Stimulated activated CD4-positive, alpha-beta T cell treated with anti-CD3 and anti-CD28 coated beads, Interleukin-1b, Interleukin-23, amount 100 ng/mL, for 1 hour (primary cell): ENCODE measurements at places on chromosomes 3 and 15.

DNA sequence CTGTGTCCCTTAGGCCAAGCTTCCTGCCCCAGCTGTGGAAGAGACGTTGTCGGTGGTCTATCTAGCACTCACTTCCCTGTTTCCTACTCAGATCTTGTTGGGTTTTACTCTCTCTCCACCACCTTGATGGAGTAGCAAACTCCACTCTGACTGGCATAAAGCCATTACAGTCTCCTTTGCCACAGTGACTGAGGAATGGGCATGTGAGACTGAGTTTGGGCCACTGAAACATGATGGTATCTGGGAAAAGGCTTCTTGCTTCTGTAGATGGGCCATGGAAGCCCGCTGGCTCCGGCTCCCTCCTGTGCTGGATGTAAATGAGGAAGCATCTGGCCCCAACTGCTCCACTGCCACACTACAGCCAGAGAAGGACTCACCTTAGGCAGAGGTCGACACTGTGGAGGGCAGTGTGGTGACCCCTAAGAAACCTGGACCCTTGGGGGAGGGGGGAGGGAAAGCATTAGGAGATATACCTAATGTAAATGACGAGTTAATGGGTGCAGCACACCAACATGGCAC lies 9.4 kb upstream of the CAMK1 start:
- DNase-seq: no peak

- no peak for DNase-seq
Observed at GRCh38 chr3:43676441-43676840, 14.3 kb upstream of the ABHD5 start.

DNA sequence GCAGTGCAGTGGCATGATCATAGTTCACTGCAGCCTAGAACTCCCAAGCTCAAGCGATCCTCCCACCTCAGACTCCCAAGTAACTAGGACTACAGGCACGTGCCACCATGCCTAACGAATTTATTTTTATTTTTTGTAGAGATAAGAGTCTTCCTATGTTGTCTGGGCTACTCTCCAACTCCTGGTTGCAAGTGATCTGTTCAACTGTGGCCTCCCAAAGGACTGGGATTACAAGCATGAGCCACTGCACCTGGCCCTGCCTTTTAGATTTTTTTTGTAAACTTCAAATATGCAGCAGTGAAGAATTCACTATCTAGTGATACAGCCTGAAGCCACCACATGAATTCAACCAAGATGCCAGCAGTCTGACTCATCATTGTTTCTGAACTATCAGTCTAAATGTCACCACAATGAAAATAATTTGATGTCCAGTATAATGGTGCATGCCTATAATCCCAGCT lies 32.7 kb downstream of the UBXN7 start:
- DNase-seq: no peak

GRCh38 chr15:80873366-80873952 lies 94.3 kb downstream of the CEMIP start:
- DNase-seq: no peak

DNA sequence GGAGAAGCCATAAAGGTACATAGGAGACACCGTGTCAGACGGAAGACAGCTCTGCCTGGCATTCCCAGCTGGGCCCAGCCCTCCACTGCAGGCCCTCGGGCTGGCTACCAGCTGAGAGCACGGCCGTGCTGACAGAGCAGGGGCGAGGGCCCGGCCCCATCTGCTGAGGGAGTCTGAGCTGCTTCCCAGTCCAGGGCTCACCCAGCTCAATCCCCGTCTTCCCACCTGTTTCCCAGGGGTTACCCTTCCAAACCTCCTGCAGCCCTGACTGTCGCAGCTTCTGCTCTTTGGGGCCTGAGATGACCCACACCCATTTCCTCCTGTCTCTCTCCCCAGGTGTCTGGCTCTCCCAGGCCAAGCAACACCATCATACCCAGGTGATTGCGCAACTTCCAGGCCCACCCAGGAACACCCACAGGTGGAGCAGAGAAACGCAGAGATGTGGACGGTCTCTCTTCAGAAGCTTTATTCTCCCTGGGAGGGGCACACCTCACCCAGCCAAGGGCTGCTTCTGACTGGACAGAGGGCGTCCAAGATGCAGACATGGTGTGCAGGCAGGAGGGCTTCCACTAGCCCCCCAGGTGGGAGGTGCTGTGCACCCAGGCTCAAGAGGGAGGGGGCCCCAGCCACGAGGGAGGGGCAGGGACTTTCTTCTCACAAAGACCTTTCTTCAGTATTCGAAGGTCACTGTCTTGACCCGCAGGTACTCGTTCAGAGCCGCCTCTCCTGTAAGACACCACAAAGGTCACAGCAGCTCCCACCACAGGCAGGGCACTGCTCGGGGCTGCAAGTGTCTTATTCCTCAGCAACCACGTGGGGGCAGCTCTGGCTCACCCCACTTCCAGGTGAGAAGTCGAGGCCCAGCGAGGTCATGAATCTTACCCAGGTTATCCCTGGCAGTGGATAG lies 19.4 kb upstream of the SLC41A3 start:
- DNase-seq: no peak

- DNase-seq: no peak
Observed at GRCh38 chr3:145817870-145818483, 343.0 kb downstream of the PLOD2 start.

GRCh38 chr3:127370906-127371305 lies 83.1 kb upstream of the PRR20G start:
- no peak for DNase-seq

DNA sequence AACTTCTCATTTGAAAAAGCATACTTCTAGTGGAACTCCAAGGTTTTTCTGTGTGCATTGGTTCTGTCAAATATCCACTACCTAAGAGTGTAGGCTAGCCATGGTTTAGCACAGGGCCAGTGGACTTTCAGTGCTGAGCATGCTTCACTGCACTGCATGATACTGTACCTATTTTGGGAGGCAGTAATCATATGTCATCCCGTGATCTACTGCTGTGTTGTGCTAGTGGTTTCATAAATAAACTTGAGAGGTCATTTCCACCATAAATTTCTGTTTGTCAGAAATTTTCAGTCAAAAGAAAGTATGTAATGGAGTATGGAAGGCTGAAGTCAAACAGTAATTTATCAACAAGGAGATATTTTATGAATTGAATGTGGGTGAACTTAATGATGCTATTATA lies 203.6 kb downstream of the ROBO1 start:
- DNase-seq: no peak

GRCh38 chr15:39874890-39875549 lies 45.0 kb downstream of the GPR176 start:
- no peak for DNase-seq

- no peak for DNase-seq
Observed at GRCh38 chr3:142577696-142578328, 721 bp downstream of the ATR start.

DNA sequence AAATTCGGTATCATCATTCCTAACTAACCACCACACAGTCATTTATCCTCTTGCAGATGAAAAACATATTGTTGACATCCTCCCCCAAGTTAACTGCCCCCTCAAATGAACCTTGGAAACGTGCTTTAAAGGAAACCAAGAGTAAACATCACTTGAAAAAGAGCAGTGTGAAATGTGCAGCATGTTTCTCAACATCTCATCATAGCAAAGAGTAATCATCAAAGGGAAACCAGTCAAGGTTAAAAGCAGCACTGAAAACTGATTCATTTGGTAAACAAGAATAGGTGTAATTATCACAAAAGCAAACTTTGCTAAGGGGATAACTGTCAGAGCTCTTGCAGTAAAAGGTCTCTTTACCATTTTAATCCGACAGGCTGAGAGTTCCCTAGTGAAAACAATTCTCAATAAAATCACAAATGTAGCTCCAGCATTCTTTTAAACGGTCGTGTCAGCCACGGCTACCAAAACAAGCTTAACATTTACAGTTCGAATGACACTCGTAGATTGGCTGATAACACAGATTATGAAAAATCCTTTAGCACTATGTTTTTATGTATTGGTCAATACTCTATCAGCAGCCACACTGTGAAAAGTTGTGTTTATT lies 461.0 kb downstream of the GBE1 start:
- DNase-seq: no peak
